ENCODE measurements at places on chromosomes 4 and X. TPM values are rescaled to one million over a fixed set of nuclear protein-coding genes. Genes with fewer than 3 reads are reported as not detected.

Gene TNIP2
- 38.3 TPM for polyA plus RNA-seq

Gene CHST7
- polyA plus RNA-seq, result 2.8 TPM

- DNase-seq, result no peak
These were observed 38.6 kb downstream of the COX7B2 start for GRCh38 chr4:46870411-46870810.

DNA sequence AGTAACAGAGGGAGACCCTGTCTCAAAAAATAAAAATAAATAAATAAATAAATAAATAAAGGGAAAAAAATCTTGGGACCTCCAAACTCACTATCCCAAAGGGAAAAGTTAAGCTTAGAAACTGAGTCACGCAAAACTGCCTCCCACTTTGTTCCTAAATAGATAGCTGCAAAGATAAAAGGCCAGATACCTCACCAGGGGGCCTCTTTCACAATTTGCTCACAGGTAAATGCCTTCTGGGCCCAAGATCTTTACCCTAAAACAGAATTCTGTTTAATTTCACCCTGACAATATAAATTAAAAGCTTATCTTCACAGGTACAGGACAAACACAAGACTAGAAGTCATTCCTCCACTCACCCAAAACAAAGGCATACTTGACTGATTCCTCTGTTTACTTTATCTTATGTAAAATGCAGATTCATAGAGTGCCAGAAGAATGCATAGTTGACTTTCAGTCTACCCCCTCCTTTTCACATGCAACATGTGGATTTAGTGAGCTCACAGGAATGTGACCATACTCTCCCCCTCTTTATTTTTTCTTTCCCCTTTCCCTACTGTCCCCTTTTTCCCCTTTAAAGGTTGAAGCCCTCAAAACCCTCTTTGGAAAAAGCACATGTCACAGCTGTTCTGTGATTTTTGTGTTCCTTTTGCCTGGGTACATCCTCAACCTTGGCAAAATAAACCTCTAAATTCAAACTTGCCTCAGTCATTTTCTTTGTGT, 23.4 kb downstream of the ELF2 start:
- no peak for DNase-seq

DNA sequence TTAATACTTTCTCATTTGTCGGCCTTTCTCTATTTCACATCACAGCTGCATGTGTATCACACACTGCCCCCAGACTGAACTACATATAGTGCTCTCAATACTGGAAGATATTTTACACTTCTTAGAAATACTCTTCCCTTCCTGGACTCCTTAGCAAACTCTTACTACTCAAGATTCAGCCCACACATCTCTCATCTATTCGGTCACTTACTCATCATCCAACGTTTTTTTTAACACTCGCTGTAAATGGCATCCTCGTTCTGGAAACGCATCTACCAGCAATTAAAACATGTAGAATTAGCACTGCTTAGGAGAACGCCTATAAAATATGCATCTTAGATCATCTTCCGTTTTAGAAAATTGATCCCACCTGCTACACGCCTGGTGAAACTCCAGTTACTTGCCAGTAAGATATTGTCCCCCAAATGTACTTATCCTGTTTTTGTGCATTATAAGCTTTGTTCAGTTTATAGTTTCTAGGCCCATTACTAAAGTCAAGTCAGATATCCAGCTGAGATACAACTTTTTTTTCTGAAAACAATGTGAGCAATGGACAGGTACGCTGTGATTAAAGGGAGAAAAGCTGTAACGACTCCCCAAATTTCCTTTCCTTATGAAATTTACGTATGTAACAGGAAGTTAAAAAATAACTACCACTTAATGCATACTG, 1.0 kb downstream of the LRP2BP start:
- DNase-seq, result no peak

DNA sequence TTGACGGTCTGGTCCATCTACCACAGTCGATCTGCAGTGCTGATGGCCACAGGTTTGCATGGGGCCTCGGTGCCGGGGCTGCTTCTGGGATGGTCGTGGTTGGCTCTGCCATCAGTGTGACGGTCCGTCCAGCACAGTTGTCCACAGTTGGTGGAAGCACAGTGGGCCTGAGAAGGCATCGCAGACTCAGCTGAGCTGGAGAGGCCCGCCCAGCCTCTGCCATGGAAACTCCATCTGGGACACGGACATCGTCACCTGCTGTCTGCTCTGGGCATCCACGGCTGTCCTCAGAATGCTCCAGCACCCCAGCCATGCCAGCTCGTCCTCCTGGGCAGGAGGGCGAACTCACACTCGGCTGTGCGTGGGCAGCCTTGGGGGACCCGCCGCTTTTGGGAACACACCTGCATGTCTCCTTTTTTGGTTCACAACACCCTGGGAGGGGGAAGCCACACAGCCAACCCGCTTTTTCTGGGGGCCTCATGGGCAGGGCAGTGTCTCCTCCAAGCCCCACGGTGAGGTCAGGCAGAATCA, 33.0 kb downstream of the ABLIM2 start:
- no peak for DNase-seq

DNA sequence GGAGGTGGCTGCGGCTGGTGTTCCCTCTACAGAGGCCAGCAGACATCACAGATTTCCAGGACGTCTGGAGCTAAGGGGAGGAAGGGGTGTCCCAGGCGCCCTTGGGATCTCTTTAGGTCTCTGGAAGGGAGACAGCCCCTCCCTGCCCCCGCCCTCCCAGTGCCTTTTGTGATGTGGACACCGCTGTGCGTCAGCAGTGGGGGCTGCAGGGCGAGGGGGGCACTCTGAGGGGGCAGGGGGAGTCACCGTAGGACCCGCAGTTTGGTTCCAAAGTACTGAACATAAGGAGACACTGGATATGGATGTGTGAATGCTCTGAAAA, 25.6 kb upstream of the MXD4 start:
- no peak for DNase-seq

GRCh38 chrX:40474645-40475044, 106.1 kb upstream of the ATP6AP2 start:
- no peak for DNase-seq

- no peak for DNase-seq
These were observed 5.8 kb downstream of the PRDX4 start for GRCh38 chrX:23673108-23673507.

DNA sequence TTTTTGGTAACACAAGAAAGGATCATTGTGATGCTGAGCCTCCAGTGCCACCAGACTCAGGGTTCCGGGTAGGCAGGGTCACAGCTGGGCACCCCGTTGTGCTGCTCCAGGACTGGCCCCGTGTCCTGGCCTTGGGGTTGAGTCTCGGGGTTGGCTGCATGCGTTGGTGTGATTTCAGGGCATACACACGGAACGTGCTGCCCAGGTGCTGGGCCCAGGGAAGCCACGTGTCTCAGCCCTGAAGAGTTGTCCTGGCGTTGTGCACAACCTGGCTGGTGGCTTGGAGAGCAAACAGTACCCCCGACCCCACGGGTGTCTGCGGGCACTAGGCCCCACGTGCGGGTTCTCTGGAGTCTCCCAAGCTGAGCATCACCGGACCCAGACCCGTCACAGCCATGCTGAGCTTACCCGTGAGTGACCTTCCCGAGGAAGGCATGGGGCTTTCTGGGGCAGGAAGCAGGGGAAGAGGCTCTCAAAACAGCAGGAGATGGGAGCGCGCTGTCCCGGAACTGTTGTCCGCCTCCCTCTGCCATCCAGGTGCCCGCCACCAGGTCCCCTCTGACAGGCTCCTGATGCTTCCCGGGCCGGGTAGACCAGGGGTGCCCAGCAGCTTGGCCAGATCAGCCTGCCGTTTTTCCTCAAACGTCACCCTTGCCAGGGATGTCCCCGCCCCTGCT, 66.1 kb upstream of the ENPP6 start:
- peak; percentile 48 for DNase-seq

DNA sequence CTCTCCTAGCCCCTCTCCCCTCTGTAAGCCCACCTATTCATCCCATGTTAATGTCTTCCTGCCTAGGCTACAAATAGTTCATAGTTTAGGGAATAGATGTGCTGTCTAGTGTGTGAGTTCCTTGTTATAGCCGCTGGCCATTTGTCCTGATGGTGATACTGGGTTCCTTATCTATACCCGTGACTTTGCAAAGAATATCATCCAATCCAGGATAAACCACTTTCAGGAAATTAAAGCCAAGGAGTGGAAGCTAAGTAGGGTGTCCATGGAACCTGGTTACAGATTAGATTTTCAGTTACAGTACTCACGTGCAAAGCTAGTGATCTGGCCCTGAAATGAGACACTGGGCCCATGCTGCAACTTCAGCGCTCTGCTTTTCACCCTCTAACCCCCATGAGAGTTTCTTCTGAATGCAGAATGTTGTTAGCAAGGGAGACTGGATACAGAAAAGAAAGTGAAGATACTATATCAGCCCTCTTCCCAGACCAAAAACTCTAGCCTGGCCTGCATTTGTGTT, 111.4 kb downstream of the TMEM164 start:
- DNase-seq, result no peak

- DNase-seq, result no peak
These were observed 158.6 kb downstream of the TRIML1 start for GRCh38 chr4:188297873-188298272.

DNA sequence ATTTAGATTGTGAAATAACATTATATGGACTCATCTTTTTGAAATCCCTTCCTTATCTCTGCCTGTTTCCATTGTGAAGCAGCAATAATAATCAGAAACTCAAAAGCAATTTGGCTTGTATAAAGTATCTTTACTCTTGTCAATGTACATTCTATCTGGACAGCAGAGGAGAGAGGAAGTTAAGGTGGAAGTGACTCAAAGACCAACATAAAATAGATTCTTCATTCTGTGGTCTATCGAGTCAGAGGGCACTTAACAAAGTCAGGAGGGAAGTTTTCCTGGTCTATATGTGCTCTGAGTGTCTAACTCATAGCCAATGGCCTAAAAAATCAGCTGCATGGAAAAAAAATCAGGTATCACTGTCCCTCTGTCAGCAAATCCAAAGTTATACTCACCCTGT, 155.5 kb downstream of the EMCN start:
- no peak for DNase-seq

Gene CXCL3
- polyA plus RNA-seq, result 1.6 TPM

- no peak for DNase-seq
These were observed 65.9 kb downstream of the HHIP start for GRCh38 chr4:144711700-144712456.

DNA sequence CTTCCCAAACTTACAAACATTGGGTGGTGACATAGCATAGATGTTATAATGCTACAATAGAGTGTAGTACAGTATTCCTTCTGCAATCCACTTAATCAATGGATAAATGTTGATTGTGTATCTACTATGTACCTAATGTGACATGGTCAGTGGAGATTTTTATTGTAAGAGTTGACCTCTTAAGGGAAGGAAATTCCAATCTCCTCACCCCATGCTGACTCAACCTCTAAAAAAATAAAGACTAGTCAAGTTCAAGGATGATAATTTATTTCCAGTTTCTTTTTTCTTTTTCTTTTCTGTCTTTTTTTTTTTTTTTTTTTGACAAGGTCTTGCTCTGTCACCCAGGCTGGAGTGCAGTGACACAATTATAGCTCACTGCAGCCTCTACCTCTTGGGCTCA, 206.5 kb upstream of the STS start:
- DNase-seq, result no peak

DNA sequence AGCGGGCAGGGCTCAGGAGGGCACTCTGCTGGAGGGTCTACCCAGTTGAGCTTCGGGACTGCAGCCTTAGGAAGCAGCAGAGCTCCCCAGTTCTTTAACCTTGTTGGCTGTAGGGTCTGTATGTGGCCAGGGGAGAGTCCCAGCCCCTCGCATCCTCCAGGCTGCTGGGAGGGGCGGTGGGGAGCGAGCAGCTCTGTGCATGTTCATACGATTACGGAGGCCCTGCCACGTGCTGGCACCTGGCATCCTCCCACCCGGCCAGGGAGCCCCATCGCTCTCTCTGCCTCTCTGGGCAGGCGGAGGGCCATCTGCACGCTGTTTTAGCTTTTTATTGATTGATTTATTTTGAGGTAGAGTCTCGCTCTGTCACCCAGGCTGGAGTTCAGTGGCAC, 21.2 kb downstream of the NSG1 start:
- DNase-seq, result no peak

GRCh38 chrX:33065415-33065814, 145.9 kb downstream of the DMD start:
- no peak for DNase-seq

Gene PDLIM3
- 8.8 TPM for polyA plus RNA-seq

Gene DUSP21
- not detected for polyA plus RNA-seq

Data from adrenal gland (tissue), 19 donors.